RWPE2 (cell line): ENCODE measurements at places on chromosomes 16 and 17.

DNA sequence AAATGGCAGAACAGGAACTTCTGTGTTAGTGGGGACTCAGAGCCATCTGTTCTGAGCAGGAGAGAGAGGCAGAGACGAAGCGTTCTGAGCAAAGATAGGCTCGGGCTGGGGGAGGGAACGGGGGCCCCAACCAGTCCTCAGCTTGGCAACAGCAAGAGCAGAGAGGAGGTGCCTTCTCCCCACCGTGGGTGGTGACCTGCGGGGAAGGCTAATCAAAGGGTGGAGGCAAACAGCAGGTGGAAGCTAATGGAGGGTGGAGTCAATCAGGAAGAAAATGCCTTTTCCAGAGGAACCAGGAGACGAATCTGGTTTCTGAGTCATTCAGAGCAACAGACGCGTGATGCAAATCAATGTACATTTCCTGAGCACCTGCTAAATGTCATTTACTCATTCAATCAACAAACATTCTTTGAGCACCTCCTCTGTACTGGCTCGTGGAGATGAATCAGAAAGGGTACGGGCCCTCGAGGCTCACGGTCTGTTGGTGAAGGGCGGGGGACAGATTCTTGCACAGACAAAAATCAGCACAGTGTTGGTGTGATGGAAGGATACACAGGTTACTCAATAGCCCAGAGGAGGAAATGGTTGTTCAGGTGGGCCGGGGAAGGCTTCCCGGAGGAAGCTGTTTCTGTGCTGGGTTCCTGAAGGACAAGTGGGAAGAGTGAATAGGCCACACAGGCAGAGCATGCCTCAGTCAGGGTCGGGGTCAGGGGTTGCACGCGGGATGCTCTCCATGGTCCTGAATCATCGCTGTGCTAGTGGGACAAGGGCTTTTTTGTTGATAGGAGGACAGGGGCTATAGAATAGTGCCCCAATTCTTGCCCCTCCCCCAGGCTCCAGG lies 5.7 kb upstream of the SPNS2 start:
- no peak for DNase-seq

- peak; percentile 76 for DNase-seq
Observed at GRCh38 chr16:8730335-8730915, 56.0 kb downstream of the ABAT start.

DNA sequence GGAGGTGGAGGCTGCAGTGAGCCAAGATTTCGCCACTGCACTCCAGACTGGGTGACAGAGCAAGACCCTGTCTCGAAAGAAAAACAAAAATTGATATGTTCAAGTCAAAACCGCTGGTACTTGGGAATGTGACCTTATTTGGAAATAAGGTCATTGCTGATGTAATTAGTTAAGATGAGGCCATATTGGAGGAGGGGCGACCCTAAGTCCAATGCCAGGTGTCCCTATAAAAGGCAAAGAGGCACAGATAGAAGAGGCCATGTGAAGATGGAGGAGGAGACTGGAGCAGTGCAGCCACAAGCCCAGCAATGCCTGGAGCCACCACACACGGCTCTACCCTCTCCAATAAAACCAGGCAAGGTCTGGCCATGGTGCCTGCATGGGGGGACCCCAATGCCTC lies 50.8 kb upstream of the JPH3 start:
- no peak for DNase-seq

DNA sequence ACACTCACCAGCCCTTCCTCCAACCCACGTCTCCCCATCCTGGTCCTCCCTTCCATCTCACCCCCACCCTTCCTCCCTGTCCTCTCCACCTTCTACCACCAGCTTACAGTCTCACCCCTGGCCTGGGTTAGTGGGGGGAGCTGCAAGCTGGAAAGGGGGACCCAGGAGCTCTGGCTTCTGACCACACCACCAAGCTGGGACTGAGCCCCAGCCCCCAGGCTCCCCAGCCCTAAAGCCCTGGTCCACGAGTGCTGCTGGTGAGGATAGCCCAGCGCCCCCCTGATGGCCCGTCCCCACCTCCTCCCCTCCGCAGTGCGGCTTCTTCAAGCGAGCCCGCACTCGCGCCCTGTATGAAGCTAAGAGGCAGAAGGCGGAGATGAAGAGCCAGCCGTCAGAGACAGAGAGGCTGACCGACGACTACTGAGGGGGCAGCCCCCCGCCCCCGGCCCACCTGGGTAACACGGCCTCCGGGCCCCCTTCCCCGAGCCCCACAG lies 7.2 kb upstream of the PDK2 start:
- no peak for DNase-seq

DNA sequence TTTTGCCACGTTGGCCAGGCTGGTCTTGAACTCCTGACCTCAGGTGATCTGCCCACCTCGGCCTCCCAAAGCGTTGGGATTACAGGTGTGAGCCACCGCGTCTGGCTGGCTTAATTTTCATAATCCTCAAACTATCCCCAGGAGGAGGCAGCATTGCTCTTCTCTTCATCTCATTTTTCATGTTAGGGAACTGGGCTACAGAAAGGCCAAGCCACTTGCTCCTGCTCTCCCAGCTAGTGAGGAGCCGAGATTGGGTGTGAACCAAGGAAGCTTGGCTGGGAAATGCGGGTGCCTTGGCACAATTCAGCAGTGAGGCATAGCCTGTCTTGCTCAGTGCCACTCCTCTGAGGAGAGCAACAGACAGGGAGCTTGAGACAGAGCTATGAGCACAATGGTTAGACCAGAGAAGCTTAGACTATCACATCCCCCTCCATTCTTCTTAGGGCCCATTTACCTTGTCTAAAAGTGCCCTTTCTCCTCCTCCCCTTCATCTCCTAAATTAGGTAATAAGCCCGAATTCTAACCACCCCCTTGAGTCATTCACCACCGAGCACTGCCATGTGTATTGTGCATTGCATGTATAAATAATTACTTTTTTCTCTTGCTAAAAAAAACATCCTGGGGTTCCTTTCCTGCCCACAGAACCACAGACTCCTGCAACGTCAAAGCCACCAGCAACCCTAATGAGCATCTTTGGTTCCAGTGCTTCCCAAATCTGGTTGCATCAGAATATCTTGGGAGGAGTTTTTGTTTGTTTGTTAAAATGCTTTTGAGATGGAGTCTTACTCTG lies 20.0 kb upstream of the KIF19 start:
- DNase-seq: no peak

DNA sequence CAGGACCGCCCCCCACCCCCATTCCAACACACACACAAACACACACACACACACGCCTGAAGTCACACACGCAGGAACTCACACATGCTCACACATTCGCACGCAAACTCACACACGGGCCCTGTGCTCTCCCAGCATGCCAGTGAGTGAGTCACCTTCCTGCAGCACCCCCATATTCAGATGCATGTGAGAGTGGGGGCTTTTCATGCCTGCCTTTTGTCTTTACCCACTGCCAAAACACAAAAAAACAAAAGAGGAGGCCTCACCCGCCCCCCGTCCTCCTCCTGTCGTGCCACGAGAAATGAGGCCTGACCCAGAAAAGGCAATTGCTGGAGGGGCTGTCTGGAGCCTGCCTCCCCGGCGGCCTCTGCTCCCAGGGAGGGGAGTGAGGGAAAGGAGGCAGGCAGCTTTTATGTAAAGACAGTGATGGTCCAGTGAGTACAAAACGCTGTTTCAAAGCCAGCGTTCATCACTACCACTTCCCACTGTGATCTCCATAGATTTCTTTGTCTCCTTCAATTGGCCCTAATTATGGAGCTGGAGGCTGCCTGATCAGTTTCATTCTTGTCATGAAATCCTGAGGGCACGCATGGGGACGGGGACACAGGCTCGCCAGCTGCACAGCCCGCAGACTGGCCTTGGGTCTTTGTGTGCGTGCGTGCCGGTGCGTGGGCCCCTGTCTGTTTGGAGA lies 29.5 kb upstream of the GSE1 start:
- DNase-seq: no peak

DNA sequence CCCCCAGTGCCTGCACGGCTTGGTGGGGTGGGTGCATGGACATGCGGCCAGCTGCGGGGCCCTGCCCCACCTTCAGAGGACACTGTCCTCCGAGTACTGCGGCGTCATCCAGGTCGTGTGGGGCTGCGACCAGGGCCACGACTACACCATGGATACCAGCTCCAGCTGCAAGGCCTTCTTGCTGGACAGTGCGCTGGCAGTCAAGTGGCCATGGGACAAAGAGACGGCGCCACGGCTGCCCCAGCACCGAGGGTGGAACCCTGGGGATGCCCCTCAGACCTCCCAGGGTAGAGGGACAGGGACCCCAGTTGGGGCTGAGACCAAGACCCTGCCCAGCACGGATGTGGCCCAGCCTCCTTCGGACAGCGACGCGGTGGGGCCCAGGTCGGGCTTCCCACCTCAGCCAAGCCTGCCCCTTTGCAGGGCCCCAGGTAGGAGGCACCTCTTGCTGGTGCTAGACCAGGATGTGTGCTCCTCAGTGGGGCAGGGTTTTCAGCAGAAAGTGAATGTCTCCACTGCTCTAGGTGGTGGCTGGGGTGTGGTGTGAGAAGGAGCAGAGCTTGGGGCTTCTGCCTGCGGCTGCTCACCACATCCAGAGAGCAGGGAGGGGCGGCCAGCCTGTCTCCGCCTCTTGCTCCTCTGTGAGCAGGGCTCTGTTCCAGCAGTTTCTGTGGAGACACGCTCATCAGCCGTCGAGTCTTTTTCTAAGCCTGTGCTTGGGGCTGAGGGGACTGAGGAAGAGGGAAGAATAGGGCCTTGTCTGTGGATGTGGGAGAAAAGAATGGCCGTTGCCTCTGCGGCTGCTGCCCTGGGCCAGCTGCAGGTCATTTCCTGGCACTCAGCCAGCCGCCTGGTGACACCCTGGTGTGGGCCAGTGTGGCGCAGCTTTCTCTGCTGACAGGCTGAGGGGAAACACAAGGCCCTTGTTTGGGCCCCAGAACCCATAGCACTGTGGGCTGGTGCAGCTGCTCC lies 2.2 kb downstream of the ZNF276 start:
- no peak for DNase-seq

DNA sequence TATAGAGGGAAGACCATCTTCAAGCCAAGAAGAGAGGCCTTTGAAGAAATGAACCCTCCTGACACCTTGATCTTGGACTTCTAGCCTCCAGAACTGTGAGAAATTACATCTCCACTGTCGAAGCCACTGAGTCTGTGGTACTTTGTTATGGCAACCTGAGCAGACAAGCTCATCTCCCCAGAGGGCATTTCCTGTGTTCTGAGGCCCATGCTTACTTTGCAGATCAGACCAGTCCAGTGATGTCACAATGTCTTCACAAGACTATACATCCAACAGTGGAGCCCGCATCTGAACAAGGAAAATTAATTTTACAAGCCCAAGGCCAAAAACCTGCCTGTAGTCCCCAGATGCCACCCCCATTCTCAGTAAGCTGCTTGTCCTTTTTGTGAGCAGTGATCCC lies 14.8 kb upstream of the C17orf113 start:
- no peak for DNase-seq

- peak; percentile 9 for DNase-seq
Observed at GRCh38 chr17:13001991-13002615, 15.7 kb downstream of the ELAC2 start.

DNA sequence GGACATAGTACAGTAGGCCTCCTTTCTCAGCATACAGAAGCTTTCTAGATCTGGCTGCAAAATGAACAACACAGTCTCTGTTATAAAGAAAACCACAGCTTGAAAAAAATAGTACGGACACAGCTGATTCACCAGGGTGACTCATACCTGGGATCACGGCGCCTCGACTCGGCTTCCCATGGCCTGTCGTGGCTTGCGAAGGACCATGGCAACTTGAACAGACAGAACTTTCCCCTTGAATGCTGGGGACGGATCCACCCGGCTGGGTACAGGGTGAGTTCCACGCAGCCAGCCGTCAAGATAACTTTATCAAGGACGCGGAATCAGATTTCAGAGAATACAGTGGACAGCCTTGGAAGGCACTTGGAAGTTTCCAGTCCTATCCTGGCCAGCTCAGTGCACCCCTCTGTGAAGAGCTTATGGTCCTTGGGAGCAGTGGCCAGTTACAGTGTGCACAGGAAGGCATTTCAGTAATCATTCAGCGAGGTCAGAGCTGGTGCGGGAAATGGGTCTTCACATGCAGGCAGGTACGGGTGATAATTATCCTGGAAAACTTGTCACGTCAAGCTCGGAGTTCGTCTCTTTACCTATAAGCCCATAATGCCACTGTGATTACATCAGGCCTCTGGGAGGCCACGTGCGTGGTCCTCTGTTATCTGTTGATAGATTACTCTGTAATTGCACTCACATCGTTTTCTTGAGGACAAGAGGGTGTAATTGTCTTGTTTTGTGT lies 57.9 kb upstream of the MAF start:
- peak; percentile 92 for DNase-seq

GRCh38 chr17:77548967-77549366 lies 408.2 kb downstream of the SEC14L1 start:
- DNase-seq: no peak

- no peak for DNase-seq
Observed at GRCh38 chr16:86928523-86929011, 350.2 kb downstream of the FOXL1 start.

GRCh38 chr17:42428141-42428944 lies 5.3 kb upstream of the CAVIN1 start:
- DNase-seq: peak; percentile 80

DNA sequence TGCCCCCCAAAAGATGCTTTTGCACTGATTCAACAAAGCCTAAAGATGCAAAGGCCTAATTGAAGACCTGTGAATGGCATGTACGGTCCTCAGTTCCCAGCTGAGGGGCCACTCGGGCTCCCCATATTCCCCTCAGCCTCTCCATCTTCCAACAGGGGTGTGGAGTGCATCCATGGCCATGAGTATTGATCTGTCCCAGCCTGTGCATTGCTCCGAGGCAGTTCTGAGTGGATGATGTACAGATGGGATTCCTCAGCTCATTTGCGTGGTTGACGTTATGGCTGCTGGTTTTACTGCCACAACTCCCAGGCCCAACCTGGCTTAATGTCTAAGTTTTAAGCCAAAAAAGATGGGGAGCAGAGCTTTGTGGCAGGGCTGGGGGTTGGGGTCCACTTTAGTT lies 162.7 kb upstream of the ZNF267 start:
- no peak for DNase-seq

DNA sequence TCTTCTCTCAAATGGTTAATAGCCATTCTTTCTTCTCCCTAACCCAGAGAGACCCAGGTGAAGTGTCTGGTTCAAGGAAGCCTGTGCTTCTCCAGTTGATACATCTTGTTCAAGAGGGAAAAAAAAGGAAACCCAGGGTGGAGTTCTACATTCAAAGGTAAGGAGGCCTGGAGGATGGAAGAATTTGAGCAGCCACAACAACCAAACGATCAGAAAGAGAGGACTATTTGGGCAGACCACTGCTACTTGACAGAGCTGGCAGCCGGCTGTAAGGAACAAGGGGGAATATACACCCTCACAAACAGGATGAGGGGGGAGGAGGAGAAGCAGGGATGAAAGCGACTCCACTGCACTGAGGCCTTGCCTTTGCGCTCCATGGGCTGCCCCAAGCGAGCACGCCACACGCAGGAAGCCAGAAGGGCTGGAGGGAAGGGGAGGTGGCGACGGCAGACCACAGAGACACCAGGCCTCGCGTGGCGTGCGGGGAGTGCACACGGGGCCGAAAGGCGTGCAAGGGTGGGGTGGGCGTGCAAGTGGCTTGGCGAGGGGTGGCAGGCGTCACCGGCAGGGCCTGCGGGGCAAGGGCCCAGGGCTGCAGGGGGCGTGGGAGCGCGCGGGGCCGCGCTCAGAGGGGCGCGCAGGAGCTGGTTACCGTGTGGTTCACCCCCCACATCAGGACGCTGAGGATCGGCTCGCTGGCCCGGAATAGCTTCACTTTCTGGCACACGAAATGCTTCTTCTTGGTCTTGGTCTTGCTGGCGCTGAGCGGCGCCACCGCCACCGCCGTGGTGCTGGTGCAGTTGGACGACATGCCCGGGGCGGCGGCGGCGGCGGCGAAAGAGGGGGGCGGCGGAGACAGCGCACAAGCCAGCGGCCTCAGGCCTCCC lies 499 bp downstream of the PIP4K2B start:
- DNase-seq: peak; percentile 65

GRCh38 chr17:81563861-81564586 lies 11.9 kb upstream of the FAAP100 start:
- DNase-seq: no peak
